ENCODE measurements at places on chromosomes 11 and 22.

DNA sequence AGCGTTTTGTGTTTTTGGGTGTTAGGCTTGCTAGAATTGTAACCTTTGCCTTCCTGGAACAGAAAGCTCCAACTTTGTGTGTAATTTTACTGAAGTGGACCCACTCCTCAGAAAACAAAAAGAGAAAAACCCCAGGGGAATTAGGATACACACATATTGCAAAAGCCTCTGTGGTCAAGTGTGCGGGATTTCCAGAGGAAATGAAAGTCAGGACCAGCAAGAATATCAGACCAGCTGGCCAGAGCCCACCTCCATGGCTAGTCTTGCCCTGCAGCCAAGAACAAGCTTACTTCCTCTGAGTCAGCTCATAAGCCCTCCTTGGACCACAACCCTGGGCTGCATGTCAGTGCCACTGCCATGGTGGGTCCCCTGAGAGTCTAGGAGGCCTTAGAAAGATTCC is 37.0 kb upstream of the FTH1 start:
- DNase-seq: no peak

DNA sequence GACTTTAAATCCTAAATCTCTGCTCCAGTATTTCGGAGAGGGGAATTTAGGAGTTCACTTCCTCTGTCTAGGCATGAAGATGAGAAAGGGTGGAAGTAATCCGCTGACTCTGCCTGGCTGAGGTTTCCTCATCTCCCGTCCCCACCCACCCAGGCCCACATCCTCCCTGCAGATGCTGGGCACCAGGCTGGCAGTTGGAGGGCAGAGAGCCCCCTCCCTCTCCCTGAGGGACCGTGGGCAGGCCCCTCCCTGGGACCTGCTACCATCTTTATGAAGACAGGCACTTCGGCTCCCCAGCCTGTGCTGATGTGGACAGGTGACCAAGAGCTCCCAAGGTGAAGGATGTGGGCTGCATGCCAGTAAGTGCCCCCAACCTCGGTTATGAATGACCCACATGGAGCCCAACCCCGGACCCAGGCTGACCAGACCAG is 6.7 kb downstream of the CASTOR1 start:
- no peak for DNase-seq

- peak; percentile 39 for DNase-seq
Measured at GRCh38 chr11:116360221-116360941, 412.4 kb downstream of the BUD13 start.

DNA sequence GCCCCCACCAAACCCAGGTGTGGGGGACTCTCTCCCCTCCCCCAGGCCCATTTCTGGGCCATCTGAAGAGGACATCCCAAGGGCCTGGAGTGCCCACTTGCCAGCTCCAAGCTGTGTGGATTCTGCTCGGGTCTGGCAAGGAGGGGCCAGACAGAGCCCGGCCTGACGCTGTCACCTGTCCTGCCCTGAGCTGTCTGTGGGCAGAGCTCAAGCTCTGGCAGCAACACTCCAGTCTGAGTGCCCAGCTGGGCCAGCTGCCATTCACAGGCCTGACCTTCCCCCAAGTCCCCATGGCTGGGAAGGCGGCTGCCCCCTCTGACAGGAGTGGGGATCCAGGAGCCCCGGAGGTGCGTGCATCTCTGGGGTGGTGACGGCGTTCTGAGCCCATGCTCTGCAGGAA is 6.2 kb upstream of the PIM3 start:
- peak; percentile 90 for DNase-seq

DNA sequence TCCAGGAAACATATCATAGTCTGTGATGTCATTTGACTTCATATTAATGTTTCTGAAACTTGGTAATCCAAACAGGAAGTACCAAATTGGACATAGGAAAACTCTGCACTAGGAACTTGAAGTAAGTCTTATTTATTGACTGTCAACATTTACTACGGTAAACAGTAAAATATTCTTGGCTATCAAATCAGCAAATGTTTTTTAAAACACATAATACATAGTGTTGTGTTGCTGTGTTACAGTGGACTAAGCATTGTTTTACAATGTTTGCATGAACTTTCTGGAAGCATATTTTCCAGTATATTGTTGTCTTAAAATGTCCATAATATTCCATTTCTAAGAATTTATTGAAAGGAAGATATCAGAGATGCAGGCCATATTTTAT is 2.8 kb upstream of the OR51E2 start:
- no peak for DNase-seq

GRCh38 chr11:19628018-19628417 is 84.6 kb upstream of the NAV2 start:
- no peak for DNase-seq

DNA sequence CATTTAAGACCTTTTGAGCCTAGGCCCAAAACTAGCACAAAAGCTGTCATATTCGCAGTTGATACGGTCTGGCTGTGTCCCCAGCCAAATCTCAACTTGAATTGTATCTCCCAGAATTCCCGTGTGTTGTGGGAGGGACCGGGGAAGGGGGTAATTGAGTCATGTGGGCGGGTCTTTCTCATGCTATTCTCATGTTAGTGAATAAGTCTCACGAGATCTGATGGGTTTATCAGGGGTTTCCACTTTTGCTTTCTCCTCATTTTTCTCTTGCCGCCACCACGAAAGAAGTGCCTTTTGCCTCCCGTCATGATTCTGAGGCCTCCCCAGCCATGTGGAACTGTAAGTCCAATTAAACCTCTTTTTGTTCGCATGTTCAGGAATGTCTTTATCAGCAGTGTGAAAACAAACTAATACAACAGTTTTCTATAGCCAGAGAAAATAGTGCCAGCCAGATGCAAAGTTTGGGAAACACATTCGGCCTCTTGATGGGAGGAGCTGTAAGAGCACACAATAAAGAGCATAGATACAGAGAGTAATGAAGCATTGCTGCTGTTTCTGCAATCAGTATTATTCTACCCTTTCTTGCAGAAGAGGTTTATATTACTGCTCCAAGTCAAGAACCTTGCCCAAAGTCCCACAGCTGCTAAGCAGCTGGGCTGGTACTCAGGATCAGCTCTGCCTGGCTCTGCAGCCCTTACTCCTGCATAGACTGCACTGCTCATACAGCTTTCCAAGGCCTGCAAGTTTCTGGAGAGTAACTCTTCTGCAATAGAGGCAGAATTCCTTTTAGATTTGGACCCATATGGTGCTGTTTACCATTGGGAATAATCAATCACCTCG is 2.0 kb upstream of the ZNF195 start:
- no peak for DNase-seq

GRCh38 chr11:124071623-124071948 is 30.5 kb upstream of the OR10G7 start:
- DNase-seq: peak; percentile 80

GRCh38 chr11:119602745-119603373 is 126.1 kb downstream of the NECTIN1 start:
- peak; percentile 64 for DNase-seq

DNA sequence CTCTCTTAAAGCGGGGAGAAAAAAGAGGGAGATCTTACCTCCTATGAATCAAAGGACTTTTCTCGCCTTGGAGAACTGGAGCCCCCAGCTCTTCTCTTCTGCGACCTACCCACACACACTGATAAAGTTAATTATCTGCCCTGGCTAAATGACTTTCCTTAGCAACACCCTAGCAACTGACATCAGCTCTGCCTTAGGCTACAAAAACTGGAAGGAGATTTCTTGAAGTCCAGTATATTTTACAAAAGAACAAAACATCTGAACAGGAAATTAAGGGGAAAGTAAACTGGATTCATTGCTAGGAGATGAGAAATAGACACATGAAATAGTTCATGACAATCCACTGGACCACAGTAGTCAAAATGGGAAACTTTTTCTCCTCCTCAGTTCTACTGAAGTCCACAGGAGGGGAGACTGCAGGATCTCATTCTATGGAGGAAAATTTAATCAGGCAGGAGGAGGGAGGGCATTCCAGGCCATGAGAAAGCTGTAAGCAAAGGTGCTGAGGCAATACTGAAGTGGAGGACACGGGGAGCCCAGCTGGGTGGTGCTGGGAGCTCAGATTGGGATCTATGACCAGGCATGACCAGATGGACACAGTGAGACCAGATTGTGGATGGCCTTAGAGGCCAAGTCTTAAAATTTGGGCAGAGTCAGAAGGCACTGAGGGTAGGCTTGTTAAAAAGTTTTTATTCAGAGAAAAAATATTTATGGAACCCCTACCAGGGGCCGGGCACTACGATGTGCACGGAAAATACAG is 3.7 kb upstream of the SPON1 start:
- no peak for DNase-seq

- DNase-seq: peak; percentile 78
Measured at GRCh38 chr11:74683279-74683871, 47.9 kb downstream of the CHRDL2 start.

DNA sequence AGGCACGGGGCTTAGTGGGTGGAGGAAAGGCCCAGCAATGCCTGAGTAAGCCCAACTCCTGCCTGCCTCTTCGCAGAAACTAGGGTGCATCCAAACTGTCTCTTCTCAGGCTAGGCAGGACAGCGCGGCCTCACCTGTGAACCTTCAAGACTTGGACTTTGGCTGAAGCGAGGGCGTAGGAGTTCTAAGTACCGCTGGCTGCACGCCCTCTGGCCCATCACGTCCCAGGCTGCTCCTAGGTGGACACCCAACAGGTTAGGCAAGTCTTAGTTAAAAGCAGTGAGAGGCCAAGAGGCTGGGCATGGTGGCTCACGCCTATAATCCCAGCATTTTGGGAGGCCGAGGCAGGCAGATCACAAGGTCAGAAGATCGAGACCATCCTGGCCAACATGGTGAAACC is 1.8 kb upstream of the DDB2 start:
- DNase-seq: no peak

DNA sequence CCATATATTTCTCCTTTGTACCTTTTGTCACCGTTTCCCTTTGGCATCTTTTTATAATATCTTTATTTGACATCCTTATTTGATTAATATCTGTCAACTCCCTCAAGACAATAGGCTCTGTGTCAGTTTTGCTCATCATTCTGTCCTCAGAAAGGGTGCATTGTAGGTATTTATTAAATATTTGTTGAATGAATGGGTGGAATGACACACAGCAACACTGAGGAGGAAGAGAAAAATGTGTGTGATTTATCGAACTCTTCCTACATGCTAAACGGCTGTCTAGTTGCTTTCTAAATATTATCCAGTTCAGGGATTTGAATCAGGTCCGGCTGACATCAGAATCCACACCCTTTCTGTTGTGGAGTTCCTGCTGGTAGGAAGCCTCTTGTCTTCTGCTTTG is 98.2 kb downstream of the NAV2 start:
- DNase-seq: no peak
